ENCODE measurements at places on chromosomes 13 and 19.

DNA sequence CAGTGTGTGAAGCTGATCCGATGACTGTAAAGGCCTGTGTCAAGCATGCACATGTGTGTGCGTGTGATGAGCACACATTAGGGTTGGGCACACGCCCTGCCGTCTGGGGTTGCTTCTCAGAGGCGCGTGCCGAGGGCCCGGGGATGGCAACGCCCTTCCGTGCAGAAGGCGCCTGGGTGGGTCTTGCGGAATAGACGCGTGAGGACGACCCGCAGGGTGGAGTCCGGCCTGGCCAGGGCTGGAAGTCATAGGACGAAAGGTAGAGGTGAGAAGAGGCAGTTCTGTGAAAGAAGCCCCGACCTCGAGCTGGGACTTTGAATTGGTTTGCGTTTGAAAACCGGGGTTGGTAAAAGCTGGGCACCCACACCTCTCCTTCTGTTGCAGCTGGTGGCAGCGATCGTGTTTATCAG lies 35.7 kb downstream of the TMEM255B start:
- DNase-seq: no peak

- peak; percentile 9 for DNase-seq
Measured at GRCh38 chr19:13691569-13692435, 72.5 kb upstream of the MRI1 start.

DNA sequence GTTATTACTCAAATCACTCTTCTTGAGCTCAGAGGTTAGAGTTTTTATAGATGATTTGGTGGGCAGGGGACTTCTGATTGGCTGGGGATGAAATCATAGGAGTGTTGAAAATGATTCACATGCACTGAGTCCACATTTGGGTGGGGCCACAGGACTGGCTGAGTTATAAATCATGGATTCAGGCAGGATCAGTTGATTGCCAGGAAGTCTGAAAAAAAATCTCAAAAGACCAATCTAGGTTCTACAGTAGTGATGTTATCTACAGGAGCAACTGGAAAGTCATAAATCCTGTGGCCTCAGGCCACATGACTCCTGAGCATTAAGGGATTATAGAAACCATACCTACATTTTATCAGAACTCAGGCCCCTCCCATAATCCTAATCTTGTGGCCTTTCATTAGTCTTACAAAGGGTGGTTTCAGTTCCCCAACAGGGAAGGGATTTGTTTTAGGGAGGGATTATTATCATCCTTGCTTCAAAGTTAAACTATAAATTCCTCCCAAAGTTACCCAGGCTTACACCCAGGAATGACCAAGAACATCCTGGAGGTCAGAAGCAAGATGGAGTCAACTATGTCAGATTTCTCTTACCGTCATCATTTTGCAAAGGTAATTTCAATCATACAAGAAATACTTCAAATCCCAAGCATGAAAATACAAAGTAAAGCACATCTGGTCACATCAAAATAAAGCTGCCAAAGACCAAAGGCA lies 5.6 kb upstream of the CCDC70 start:
- DNase-seq: no peak

DNA sequence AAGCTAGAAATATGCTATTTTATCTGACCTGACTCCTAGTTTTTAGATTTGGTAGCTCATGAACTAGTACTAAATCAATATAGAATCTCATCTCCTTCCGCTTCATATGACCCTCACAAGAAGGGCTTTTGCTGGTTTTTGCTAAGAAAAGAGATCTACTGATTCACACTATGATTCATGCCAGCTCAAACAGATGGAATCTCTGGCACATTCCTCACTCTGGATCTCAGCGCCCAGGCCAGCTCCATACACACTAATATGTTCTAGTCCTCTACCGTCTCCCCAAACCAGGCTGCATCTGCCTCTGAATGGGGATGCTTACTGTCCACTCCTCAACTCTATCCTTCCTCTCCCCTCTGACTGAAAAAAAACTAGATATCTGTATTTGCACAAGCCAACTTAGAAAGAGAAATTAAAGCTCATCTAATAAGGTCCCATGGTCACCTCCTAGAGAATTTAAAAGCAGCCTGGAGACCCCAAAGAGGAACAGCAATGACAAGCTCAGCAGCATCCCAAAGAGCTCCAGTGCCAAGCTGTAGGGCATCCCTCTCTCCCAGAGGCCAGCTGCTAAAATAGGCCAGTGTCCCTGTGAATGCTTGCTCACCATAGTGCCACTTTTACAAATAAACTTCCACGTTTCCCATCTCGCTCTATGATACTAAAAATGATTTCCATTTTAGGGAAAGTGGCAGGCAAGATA lies 74.9 kb downstream of the LHFPL6 start:
- no peak for DNase-seq

DNA sequence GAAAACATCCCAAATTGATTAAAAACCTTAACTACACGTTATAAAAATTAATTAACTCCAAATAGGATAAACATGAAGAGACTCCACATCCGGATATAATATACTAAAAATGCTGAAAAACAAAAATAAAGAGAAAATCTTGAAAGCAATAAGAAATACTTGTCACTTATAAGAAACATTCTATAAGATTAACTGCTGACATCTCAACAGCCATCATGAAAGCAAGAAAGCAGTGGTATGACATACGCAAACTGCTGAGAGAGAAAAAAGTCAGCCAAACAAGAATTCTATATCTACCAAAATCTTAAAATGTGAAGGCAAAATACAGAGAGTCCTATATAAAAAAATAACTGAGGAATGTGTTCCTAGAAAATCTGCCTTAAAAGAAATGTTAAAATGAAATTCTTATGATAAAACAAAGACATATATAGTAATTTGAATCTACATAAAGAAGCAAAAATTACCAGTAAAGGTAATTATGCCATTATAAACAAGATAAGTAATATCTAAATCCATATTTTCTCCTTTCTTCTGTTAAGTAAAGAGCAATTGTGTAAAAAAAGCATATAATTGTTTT lies 1851.1 kb downstream of the PCDH9 start:
- DNase-seq: no peak

DNA sequence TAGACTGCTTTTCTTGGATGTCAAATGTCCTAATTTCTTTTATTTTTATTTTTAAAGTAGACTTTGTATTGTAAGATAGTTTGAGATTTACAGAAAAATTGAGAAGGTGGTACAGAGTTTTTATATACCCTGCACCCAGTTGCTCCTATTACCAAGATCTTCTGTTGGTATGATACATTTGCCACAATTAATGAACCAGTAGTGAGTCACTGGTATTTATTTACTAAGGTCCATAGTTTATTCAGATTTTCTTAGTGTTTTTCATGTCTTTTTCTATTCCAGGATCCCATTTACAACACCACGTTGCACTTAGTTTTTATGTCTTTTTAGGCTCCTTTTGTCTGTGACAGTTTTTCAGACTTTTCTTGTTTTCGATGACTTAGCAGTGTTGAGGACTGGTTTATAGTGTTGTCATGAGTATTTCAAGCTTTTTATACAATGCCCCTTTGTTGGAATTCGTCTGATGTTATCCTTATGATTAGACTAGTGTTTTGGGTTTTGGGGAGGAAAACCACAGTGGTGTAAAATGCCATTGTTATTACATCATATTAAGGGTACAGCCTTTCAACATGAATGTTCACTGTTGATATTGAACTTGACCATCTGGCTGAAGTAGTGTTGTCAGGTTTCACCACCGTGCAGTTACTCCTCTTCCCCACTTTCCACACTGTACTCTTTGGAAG lies 35.9 kb downstream of the COG3 start:
- DNase-seq: no peak

DNA sequence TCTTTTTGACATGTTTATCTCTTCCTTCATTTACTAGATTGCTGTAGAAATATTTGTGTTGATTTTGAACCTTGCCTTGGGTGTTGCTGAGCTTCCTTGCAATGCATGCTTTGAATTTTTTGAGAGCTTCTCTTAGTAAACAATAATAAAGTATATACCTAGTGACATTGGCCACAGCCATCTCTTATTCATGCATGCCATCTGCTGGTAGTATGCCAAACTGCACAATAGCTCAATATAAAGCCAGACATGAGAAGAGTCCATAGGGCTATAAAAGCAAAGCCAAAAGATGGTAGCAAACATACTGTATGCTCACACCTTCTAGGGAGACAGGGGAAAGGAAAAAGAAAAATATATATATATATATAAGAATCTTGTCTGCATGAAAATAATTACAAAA lies 18.9 kb upstream of the ZSCAN5A start:
- no peak for DNase-seq

- no peak for DNase-seq
Measured at GRCh38 chr19:11620553-11620952, 23.3 kb downstream of the ZNF627 start.

- no peak for DNase-seq
Measured at GRCh38 chr13:34886987-34887386, 55.1 kb upstream of the NBEA start.

- no peak for DNase-seq
Measured at GRCh38 chr19:15216363-15216762, 15.6 kb upstream of the NOTCH3 start.

DNA sequence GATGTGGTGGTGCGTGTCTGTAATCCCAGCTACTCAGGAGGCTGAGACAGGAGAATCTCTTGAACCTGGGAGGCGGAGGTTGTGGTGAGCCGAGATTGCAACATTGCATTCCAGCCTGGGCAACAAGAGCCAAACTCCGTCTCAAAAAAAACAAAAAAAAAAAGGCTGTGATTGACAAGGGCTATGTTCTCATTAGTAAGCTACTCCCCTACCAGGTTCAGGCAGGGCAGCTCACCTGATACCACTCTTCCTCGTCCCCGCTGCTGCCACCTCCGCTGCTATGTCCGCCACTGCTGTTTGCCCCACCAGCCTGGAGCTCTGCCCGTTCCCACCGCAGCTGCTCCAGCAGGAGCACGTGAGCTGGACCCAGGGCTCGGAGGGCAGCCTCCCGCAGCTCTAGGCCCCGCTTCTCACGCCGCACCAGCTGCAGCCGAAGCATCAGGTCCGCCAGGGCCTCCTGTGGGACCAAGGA lies 9.4 kb downstream of the USHBP1 start:
- DNase-seq: no peak

DNA sequence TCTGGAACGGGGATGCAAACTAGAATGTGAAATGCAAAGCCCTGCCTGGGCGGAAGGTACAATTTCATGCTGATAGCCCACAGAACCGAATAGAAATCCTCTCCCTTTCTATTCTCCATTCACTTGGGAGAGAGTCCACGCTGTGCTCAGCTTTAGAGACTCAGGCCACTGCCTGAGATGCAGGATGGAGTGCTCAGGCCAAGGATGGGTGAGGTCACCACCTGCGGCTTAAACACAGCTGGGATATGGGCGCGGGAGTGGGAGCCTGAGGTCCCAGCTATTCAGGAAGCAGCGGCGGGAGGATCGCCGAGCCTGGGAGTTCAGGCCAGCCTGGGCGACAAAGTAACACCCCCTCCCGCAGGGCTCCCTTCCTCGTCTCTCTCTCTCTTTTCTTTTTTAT lies 446 bp upstream of the ZNF83 start:
- peak; percentile 9 for DNase-seq

- no peak for DNase-seq
Measured at GRCh38 chr13:107185889-107186288, 618.0 kb upstream of the ARGLU1 start.

DNA sequence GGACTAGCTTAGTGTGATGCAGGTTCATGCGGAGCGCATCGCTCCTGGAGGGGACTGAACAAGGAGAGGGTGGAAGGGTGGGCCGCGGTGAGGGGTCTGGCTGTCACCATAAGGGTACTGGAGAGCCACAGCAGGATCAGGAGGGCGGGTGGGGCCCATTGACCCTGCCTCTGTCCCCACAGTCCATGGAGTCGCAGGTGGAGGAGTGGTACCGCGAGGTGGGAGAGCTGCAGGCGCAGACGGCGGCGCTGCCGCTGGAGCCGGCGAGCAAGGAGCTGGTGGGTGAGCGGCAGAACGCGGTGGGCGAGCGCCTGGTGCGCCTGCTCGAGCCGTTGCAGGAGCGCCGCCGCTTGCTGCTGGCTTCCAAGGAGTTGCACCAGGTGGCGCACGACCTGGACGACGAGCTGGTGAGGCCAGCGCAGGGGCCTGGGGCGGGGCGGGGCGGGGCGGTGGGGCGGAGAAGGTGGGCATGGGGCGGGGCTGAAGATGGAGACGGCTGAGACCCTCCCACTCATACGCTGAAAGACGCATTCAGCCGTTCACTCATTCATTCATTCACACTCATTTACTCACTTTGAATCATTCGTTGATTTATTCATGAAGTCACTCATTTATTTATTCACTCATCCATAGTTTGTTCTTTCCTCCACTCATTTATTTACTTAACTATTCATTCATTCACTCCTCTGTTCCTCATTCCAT lies 27.5 kb upstream of the SHKBP1 start:
- no peak for DNase-seq

- DNase-seq: no peak
Measured at GRCh38 chr19:56103027-56103614, 18.0 kb downstream of the ZNF787 start.

DNA sequence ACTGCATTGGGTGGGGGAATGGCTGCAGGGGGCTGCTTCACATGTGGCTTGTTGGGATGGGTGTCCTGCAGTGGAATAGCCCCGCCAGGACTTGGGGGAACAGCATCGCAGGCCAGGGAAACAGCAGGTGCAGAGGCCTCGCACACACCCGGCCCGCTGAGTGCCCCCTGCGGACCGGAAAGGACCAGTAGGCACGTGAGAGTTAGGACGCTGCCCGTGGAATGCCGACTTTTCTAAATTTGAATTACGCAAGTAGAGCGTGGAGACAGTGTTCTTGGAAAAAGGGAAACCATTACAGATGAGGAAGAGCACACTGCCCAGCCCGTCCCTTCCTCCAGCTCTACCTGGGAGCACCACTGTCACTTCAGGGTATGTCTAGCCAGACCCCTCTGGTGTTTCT lies 11.5 kb downstream of the DNM2 start:
- no peak for DNase-seq

GRCh38 chr13:19927117-19927748 lies 31.3 kb upstream of the ZMYM2 start:
- DNase-seq: no peak

DNA sequence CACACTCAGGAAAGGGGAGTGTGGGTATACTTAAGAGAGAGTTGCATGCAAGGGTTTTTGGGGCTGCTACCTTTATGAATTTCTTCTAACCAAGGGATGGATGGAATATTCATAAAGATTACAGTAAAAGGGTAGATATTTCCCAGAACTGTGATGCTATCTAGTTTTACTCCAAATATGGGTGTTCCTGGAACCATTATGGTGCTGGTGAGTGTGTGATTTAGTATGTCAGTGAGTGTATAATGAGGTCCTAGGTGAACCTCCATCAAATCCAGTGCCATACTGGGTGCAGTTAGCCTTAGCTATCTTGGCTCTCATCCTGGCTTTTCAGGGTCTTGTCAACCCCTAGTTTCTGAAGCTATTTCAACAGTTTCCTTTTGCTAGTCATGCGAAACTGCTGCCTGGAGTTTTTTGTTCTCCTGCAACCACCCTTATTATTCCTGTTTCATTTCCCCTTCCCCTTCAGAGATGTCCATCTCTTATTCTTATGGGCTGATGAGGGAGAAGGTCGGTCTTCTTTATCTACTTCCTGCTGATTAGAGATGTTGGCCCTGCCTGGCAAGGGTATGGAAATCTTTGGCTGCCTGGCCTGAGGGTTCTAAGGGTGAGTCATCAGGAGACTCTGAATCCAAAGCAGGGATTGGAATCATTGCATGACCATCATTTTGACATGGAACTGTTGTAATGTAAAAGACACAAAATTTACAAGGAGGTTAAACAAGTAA lies 202.3 kb downstream of the NBEA start:
- DNase-seq: no peak

GRCh38 chr19:45852983-45853382 lies 10.0 kb downstream of the SYMPK start:
- DNase-seq: no peak

Measured in ascending aorta (tissue), 2 donors.